ENCODE measurements at places on chromosomes 2 and 18.
A peak's percentile ranks its signal among the peaks of the same experiment; 100 is the strongest.

DNA sequence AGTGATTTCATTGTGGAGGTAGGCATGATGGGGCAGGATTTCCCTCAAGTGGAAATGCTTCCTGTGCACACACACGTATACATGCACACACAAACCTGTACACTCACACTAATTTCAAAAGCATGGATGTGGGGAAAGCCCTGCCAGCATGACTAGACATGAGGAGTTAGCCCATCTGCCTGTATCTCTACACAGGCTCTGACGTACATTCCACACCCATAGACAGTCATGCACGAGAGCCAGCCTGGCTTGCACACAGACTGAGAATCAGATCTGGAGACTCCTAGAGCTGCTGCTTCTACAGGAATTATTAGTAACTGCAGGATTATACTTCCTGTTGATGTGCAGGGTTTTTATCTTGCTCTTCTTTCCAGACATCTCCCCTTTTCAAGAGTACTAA, 27.3 kb upstream of the NFU1 start:
- DNase-seq = no peak

DNA sequence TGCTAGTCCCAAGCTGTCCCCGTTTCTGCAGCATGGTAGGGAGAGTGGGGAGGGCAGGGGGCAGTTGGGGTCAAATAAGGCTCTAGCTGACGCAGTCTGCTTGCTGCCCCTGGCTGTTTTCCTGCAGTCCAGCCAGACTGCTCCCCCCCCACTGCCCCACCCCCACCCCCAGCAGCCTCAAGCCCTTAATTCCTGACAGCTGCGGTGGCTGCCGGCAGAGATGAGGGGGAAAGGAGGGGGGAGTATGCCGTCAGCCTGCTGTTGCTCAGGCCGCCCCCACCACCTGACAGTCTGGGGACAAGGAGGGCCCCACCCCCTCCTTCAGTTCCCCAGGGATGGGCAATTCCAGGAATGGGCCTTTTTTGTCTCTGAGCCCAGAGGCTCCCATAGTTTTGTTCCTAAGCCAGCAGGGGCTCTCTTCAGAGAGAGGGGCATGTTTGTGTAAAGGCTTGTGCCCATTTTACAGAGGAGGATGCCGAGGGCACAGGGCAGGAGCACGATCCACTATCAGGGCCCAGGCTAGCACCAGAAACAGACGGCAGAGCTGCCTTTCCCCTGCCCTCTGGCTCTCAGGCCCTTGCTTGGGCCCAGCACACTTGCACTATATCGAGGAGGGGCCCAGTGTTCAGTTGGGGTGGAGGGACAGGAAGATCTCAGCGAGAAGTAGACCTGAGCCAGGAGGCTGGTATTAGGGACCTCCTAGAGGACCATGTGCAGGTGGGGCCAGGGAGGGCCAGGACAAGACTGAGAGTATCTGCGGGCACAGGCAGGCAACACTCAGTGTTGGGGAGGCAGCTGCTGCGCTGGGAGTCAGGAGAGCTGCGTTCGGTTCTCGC, 1.5 kb upstream of the WNT10A start:
- DNase-seq = no peak

DNA sequence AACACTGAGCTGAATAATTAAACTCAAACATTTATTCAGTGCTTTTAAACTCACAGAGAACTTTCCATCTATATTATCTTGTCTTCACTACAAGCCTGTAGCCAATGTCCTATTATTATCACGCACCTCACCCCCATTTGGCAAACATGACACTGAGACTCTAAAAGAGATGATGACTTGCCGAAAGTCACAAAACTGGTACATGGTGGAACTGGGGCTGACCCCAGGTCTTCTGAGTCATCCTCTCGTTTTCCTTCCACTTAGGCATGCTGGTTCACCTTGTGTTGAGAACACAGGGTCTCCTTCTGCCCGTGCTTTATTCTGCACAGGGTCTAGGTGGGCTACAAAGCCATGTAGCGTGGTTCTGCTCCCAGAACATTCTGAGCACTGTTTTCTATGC, 230.0 kb upstream of the MGAT5 start:
- DNase-seq = no peak

DNA sequence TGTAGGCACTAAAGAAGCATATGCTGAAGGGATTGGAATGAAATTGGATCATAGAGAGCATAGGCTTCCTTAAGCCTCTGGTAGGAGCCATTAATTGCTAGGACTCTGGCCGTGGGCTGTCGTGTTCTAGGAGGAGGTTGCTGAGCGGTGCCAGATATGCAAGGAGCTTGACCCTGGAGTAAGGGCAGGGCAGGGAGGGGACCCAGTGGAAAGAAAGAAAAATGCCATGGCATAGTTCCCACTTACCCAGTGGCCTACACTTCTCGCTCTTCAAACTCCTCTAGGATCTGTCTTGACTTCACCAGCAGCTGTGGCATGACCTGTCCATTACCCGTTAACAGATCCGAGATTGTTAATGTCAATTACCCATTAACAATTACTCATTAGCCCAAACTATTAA, 53.1 kb downstream of the NEURL3 start:
- no peak for DNase-seq

DNA sequence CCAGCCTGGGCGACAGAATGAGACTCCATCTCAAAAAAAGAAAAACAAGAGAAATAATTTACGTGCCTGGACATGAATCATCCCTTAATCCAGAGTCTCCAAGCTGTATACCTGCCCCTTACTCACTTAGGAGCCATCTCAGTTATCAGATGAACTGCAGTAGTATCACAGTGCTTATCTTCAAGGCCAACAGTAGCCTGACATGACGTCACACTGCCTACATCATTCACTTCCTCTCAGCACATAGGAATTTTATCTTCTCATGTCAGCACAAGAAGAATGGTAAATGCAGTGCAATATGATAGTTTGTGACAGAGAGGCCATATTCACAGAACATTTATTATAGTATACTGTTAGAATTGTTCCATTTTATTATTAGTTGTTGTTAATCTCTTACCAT, 216.6 kb downstream of the SS18 start:
- DNase-seq = no peak

- DNase-seq = no peak
Measured at GRCh38 chr2:232385660-232386489, 7.3 kb downstream of the ALPP start.

- DNase-seq = no peak
Measured at GRCh38 chr2:71074893-71075395, 6.5 kb downstream of the NAGK start.

DNA sequence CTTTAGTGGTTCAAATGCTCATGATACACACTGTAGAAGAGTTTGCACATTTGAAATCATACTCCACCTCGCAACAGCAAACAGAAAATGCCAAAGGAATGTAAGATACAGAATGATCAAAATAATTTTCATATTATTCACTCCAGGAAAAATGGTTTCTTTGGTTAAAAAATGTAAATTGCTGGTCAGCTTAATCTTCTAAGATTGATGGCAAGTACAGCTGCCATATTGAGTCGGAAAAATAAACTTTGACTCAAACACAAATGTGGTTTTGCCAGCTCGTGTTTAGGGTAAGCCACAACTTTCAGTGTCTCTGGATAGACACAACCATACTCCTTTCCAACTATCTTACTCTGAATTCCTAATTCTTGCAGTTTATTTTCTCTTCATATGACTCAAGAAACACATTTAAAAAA, 154.9 kb upstream of the SMIM21 start:
- no peak for DNase-seq

DNA sequence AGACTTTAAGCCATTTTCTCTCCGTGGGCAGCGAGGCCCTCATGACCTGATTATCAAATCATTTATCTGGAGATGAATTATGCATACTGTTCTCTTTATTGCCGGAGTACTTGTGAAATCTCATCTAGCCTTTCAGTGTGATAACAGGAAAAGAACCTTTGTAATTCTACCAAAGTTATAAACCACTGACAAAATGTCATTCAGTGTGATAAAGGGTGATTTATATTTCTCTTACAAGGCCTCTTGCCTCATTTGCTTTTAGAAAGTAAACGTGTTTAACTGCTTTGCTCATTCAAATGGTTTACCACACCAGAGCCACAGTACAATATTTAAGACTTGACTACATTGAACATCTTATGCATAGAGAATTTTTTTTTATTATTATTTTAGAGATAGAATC, 13.8 kb downstream of the MTCL1 start:
- no peak for DNase-seq

DNA sequence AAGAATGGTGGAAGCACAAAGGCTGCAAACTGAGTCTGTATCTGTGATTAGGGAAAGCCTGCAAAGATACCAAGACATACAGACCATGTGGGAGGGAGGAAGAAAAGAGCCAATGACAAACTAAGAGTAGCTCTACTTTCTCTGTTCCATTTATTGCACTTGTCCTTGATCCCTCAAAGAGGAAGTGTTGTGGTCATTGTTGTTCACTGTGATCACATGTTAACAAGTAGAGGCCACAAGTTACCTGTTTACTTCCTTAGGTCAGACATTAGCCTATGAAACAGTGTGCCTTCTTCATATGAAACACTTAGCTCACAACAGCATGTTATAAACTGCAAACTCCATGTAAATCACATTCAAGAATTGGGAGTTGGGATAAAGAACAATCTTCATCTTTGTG, 32.6 kb downstream of the MAP2 start:
- DNase-seq = no peak

DNA sequence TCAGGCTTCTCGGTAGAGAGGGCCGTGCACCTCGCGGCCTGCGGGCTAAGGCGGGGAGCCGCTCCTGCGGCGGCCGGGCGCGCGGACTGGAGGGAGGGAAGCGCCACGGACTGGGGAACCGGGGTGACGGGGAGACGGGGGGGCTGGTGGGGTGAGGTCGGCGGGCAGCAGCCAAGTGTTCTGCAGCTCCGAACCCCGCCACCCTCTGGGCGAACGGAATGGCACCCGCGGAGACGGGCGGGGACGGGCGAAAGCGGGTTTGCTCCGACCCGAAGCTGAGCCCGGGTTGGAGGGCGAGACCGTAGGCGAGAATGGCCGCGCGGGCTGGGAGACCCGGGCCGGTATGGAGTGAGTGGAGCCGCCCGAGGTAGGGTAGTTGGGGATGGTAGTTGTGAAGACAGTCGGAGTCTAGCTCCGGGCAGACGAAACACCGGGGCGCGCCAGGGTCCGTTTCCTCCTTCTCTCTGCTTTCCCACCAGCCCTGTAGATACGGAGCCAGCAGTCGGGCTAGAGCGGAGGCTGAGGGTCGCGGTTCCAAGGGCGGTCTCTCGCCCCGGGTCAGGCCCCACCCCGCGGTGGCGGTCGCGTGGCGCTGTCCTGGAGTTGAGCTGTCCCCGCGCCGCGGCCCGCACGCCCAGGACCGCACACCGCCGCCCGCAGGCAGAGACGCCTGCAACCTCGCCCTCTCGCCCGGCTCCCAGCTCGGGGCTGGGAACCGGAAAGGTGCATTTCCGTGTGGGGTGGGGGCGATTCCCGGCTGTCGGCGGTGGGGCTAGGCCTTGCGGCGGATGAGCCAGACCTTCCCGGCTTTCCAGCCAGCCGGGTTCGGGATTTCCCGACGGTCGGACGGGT, 160.3 kb upstream of the SIX2 start:
- DNase-seq = no peak

DNA sequence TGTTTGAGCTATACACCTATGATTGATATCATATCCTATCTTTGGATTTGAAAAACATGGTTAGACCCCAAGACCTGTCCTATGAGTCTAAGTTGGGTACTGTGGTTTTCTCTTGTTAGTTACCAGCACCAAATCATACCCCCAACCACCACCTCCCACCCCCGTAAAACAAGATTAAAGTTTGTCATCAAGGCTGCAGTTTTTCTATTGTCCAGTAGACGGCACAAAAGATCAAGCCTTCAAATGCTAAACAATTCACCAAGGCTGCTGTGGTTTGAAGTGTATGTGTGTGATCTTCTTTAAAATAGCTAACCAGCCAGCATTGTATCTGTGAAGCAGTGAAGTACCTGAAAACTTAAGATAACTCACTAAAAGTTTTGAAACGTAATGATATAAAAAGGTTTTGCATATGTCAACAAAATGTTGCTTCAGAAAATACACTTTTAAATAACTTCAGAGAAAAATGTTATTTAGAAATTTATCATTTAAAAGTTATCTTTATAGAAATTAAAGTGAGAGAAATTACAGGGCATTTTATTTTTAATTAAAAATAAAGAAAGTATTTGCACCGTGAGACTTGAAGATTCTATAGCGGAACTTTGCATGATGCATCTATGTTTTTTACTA, 5.8 kb upstream of the MEIS1 start:
- no peak for DNase-seq

GRCh38 chr2:207227062-207227748, 61.5 kb upstream of the KLF7 start:
- no peak for DNase-seq

DNA sequence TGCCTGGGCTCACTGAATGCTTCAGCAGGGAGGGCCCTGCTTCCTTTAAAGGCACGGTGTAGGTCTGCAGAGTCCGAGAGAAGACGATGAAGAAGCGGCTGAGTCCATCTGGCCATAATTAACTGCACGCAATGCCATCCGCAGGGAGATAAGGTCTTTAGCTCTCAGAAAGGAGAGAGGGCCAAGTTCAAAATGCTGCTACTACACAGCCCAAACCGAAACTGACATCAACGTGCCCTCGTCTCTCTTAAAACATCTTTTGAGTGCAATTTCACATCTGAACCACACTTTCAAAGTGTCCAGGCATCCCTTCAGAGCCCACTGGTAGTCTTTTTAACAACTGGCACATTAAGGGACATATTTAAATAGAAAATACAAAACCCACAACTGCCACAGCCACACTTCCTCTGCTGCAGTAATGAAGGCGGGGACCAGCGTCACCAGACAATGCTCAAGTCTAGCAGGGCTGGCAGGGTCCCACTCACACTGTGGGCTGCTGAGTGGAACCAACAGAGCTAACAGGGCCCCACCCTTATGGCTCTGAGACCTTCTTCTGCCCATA, 35.8 kb downstream of the ST3GAL5 start:
- peak; percentile 32 for DNase-seq

GRCh38 chr2:199042660-199043379, 414.9 kb downstream of the SATB2 start:
- no peak for DNase-seq

DNA sequence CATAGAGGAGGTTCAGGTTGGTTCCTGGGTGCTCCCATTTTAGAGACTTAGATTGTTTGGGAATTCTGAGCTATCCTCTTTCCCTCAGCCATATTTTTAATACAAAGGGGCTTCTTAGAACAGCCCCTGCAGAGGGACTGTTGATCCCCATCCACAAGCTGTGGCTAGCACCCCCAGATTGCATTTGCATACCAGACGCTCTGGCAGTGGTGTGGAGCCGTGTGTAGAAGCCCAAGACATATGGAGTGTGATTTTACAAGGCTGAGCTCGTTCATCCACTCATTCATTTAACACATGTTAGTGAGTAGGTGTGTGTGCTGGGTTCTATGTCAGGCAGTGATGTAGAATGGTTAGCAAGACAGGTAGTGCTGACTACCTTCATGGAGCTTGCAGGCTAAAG, 166.7 kb upstream of the BOD1L2 start:
- DNase-seq = no peak

DNA sequence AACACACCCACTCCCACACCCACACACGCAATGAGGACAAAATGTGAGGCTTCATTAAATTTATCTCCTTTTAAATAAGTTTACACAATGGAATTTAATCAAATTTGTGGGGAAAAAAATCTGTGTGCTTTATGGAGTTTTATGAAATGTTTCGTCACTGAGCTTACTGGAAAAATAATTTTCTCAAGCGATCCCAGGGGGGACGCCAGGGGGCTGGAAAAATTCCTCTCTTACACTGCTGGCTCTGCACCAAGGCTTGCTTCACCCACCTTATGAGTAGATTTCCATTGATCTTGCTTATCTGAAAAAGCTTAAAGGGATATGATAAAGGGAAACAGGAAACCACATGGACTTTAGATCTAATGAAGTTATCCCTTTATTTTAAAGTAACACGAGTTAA, 95.5 kb downstream of the CABYR start:
- no peak for DNase-seq

- DNase-seq = no peak
Measured at GRCh38 chr2:7736646-7737305, 819.6 kb downstream of the RNF144A start.

GRCh38 chr2:155418753-155419152, 720.3 kb downstream of the KCNJ3 start:
- DNase-seq = no peak

All from stimulated activated CD4-positive, alpha-beta T cell treated with anti-CD3 and anti-CD28 coated beads, Interleukin-12 subunit alpha, Interleukin-12 subunit beta, amount 100 ng/mL, for 24 hours (primary cell).